Esophagus squamous epithelium (tissue), 5 donors: ENCODE measurements at places on chromosomes 7 and 10. TPM values are rescaled to one million over a fixed set of nuclear protein-coding genes. Genes with fewer than 3 reads are reported as not detected.

DNA sequence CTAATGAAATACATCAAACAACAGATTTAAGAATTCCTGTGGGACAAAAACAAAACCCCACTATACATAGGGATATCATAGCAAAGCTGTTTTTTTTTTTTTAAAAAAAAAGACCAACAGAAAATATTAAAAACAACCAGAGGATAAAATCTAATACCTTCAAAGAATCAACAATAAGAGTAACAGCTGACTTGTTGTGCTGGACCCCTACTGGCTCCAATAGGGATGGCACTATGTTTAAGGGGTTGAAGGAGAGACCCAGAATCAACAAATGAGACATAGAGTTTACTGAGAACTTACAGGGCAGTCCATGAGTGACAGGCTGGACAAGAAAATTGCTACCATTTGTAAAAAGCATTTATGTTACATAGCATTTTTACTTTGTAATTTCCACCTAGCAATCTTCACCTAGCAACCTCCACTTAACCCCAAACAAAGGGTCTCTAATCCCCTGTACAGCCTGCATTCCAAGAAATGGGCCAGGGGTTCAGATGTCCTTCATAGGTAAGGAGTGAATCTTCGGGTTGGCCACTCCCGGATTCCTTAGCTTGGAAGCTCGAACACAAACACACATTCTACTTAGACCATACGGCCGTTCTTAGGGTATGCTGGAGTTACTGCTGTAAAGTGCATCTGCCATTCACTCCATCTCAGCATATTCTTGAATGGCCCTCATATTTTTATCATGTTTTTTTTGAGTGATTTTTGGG, 25.8 kb downstream of the ASZ1 start:
- no peaks in the 10 kb centered on the region for H3K4me1 ChIP-seq
- DNase-seq, result no peak
- H3K27me3 ChIP-seq, result no peaks in the 10 kb centered on the region
- no peak overlapping the region for H3K4me3 ChIP-seq

GRCh38 chr10:70367195-70367796, 15.1 kb downstream of the LRRC20 start:
- no peak overlapping the region for H3K4me3 ChIP-seq
- H3K27ac ChIP-seq, result no peak overlapping the region
- no peaks in the 10 kb centered on the region for H3K4me1 ChIP-seq
- H3K36me3 ChIP-seq, result no peaks in the 10 kb centered on the region

DNA sequence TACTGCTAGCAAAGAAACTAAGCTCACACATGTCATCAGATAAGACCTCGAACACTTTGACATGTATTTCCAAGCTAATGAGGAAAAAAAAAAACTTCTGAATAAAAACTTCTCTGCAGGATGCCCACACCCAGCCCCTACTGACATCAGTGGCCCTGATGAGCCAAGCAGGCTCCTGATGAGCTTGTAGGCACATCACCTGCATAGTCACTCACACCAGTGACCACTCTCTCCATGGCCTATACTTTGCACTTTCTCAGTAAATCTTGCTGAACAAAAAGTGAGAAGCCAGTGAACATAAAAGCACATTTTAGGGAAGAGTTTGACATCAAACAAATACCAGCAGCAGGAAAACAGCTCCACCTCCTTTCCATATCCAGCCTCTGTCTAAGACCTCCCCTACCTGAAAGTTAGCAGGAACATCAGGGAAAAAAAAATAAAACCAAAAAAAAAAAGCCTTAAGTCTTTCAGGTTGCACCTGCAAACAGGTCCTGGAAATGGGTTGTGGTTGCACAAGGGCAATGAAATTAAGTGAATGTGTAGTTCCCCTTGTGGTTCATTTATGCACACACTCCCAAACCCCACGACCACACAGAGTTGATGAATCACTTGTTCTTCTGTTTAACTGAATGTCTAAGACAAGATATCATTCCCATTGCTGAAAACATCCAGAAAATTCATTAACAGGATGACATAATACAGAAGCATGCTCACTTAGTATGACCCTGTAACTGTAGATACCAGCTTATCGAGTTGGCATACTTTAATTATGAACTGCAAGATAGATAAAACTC, 205.2 kb upstream of the PDE1C start:
- H3K4me1 ChIP-seq, result no peaks in the 10 kb centered on the region
- no peaks in the 10 kb centered on the region for H3K27me3 ChIP-seq
- no peaks in the 10 kb centered on the region for H3K36me3 ChIP-seq
- no peak for DNase-seq
- H3K27ac ChIP-seq, result no peak overlapping the region

GRCh38 chr7:69062020-69062765, 536.1 kb upstream of the AUTS2 start:
- H3K4me1 ChIP-seq, result no peaks in the 10 kb centered on the region
- H3K36me3 ChIP-seq, result no peaks in the 10 kb centered on the region
- no peak overlapping the region for H3K27ac ChIP-seq

DNA sequence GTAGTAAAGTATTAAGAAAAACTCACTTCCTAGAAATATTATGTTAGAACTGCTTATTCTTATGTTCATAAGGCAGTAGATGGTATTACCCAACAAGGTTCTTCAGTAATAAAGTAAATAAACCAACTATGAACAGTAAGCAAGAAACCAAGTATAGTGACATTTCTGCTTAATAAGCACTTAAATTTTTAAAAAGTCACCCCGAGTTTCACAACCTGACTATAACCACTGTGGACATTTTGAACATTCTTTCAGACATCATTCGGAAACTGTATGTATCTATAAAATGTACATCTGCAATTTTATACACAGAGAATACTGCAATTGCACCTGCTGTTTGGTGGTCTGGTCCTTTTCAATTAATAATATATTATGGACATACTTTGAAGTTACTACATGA, 1073.6 kb downstream of the XPNPEP1 start:
- H3K4me1 ChIP-seq, result no peaks in the 10 kb centered on the region
- H3K27ac ChIP-seq, result no peak overlapping the region
- H3K36me3 ChIP-seq, result no peaks in the 10 kb centered on the region
- no peak overlapping the region for H3K4me3 ChIP-seq
- H3K27me3 ChIP-seq, result no peaks in the 10 kb centered on the region

DNA sequence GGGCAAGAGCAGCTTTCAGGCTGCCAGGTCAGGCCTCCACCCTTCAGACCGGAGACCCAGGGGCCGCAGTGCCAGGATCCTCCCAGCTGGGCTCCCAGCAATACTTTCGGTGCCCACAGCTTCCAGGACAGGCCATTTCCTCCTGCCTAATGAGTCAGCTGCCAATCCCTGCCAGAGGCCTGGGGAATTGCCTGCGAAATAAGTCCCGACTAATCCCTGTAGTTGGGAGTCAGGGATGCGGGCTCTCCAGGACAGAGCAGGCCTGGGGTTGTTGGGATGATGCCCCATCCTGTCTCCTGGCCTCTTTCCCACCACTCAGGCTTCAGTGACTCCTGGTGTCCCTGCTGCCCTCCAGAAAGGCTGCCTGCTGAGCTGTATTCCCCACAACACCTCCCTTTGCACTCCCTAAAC, 143.5 kb upstream of the UNC5B start:
- no peaks in the 10 kb centered on the region for H3K27me3 ChIP-seq
- no peak overlapping the region for H3K4me3 ChIP-seq
- H3K4me1 ChIP-seq, result peaks cover 7% of the 10 kb centered on the region
- no peak for DNase-seq
- H3K27ac ChIP-seq, result peak overlapping the region; percentile 11
- H3K36me3 ChIP-seq, result no peaks in the 10 kb centered on the region

DNA sequence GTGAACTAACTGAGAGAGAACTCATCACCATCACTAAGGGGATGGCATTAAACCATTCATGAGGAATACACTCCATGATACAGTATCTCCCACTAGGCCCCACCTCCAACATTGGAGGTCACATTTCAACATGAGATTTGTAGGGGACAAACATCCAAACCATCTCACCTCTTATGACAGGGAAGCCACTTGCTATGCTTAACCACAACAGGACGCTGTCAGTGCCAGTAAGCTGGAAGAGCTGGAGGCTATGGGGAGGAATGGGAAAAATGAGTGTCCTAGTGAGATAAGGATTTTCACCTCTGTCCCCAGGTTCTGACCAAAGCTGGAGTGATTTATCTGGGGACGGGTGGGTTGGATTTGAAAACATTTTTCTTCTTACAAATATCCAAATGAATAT, 17.6 kb downstream of the PLCE1 start:
- no peak for DNase-seq
- H3K27me3 ChIP-seq, result no peaks in the 10 kb centered on the region
- H3K4me3 ChIP-seq, result no peak overlapping the region

GRCh38 chr10:33869028-33869427, 534.6 kb upstream of the NRP1 start:
- no peaks in the 10 kb centered on the region for H3K4me1 ChIP-seq
- no peak overlapping the region for H3K4me3 ChIP-seq
- no peak overlapping the region for H3K27ac ChIP-seq
- DNase-seq, result no peak
- no peaks in the 10 kb centered on the region for H3K36me3 ChIP-seq

Gene KLLN
- 0.11 TPM for total RNA-seq

DNA sequence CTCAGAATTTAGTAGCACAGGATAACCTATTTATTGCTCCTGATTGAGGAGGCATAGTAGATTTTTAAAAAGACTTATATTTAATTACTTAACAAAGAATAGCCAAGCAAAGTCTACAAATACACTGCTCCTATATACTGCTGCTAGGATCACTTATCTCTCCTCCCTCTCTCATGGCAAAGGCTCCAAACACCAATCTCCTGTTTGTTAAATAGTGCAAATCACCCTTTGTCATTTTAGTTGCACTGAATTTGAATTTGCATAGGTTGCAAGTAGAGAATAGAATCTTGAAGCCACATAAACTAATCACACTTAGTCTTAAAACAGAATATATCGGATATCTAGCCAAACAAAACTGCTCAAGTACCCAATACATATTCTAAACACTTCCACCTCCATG, 219.1 kb upstream of the LRRN3 start:
- no peaks in the 10 kb centered on the region for H3K27me3 ChIP-seq
- H3K36me3 ChIP-seq, result no peaks in the 10 kb centered on the region
- no peak overlapping the region for H3K4me3 ChIP-seq
- no peak for DNase-seq
- H3K4me1 ChIP-seq, result no peaks in the 10 kb centered on the region

- H3K36me3 ChIP-seq, result no peaks in the 10 kb centered on the region
- no peak for DNase-seq
- H3K4me1 ChIP-seq, result no peaks in the 10 kb centered on the region
- H3K27ac ChIP-seq, result no peak overlapping the region
Observed at GRCh38 chr7:20742913-20743312, 43.8 kb downstream of the SP8 start.

DNA sequence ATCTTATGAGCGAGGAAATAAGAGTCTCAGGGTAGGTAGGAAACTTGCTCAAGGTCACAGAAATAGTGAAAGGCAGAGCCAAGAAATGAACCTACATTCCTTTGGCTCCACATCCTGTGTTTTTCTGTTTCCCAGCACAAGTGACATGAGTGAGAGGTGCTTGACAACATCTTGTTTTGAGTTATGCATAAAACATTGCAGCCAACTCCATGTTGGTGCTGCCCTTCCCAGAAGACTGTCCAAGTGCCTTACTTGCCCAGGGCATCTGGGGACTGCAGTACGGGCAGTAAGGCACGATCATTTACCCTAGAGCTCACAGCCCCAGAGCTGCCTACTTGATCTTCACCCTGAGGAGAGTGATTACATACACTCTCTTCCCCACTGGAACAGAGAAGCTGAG, 148.8 kb downstream of the NOC3L start:
- no peaks in the 10 kb centered on the region for H3K36me3 ChIP-seq
- no peaks in the 10 kb centered on the region for H3K4me1 ChIP-seq
- no peak for DNase-seq

DNA sequence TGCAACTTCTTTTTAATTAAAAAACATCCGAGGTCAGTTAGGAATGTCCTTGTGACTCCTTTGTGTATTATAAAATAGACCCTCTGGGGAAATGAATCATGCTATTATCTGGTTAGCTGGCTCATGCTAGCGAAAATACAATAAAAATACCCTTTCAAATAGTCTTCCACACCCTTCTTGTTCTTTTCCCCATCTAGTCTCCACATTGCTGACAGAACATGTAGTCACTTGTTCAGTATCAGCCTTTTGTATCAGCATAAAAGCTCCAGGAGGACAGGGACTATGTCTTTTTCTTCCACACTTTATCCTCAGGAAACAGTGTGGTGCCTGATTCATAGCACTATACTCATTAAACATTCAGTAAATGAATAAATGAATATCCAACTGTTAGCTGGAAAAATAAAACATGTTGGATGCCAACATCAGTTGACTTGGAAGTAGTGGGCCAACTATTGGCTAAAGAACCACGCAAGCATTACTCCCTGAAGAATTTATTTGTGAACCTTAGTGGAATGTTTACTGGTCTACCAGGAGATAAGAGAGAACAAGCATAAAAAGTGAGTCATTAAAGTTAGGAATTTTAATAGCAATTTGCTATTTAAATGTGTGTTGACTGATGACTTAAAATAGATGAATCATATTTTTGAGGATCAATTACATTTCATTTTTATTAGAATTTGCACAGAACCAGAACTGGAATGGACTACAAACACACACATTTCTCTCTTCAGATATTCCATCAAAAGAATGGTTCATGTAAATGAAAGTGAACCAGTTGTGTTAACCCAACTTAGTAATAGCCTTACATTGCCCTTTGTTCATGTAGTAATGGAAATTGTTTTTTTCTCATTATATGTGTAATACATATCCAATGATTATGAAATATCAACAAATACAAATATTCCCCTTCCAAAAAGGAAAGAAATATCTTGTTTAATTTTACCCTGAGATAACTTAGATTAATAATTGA, 129.6 kb downstream of the DKK1 start:
- no peak overlapping the region for H3K4me3 ChIP-seq
- H3K4me1 ChIP-seq, result peaks cover 15% of the 10 kb centered on the region
- no peaks in the 10 kb centered on the region for H3K36me3 ChIP-seq
- no peaks in the 10 kb centered on the region for H3K27me3 ChIP-seq
- no peak for DNase-seq

DNA sequence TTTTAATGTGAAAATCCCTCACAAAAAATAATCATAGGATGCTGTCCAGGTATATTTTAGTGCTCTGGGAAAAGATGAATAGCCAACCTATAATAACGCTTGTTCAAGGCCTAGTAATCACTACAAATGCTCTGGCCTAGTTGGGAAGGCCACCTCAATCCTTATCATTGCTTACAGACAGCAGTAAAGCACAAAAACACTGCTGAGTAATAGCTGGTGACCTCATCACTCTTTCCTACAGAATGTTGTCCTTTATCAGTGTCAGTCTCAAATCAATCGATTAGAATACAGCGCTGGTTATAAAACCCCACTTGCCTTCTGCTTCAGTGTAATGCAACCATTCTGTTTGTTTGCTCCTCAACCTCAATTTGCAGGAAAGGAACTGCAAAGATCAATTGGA, 72.6 kb upstream of the STEAP1 start:
- H3K36me3 ChIP-seq, result no peaks in the 10 kb centered on the region
- DNase-seq, result no peak
- no peak overlapping the region for H3K4me3 ChIP-seq
- H3K4me1 ChIP-seq, result no peaks in the 10 kb centered on the region

Gene DUSP5
- total RNA-seq, result 53.7 TPM

DNA sequence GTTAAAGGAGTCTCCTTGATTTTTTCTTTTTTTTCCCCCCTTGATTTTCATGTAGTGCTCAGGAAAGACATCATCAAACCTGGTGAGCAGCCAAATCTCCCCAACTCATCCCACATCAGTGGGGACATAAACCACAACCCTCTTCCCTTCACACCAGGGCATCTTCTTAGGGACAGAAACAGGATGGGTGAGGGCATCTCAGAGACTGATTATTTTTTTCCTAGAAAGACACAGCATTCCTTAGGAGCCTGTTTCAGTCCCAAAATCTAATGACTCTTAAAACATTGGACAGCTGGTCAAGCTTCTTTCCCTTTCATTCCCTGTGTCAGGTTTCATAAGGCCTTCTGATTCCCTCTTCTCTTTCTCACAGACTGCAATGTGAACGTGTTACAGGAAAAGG, 31.5 kb upstream of the GSAP start:
- no peaks in the 10 kb centered on the region for H3K4me1 ChIP-seq
- no peaks in the 10 kb centered on the region for H3K36me3 ChIP-seq
- no peaks in the 10 kb centered on the region for H3K27me3 ChIP-seq
- no peak overlapping the region for H3K4me3 ChIP-seq
- DNase-seq, result no peak

Gene ACTL6B
- not detected for total RNA-seq
